ENCODE measurements at places on chromosomes 12 and 14.

GRCh38 chr14:99065551-99065950, 206.4 kb downstream of the BCL11B start:
- DNase-seq = no peak

GRCh38 chr14:99754141-99755067, 38.8 kb upstream of the EML1 start:
- DNase-seq = peak; percentile 36

DNA sequence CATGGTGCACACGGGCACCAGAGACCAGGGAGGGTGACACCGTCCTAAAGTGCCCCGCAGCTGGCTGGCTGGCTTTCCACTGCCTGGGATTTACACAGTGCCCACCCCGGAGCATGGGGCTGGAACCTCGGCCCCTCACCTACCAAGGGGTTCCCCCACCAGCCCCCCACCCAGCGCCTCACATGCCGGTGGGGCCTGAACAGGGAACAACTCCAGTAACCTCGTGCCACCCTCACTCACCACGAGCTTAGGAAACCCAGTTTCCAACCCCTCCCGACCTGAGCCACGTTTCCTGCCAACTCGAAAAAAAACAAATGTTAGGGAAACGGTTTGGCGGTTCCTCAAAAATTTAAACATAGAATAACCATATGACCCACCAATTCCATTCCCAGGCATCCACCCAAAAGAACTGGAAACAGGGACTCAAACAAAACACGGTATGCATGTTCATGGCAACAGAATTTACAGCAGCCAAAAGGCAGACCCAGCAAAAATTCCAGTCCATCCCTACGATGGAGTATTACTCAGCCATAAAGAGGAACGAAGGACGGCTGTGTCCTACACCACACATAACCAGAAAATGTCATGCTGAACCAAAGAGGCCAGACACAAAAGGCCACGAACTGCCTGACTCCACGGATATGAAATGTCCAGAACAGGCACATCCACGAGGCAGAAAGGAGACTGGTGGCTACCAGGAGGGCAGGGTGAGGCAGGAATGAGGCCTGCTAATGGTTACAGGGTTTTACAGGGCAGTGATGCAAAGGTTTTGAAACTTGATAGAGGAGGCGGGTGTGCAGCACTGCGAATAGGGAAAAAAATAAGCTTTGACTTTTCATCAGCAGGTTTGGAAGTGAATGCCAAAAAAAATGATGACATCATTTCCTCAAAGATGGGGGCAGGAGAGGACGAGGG, 68.9 kb downstream of the NCOR2 start:
- no peak for DNase-seq

DNA sequence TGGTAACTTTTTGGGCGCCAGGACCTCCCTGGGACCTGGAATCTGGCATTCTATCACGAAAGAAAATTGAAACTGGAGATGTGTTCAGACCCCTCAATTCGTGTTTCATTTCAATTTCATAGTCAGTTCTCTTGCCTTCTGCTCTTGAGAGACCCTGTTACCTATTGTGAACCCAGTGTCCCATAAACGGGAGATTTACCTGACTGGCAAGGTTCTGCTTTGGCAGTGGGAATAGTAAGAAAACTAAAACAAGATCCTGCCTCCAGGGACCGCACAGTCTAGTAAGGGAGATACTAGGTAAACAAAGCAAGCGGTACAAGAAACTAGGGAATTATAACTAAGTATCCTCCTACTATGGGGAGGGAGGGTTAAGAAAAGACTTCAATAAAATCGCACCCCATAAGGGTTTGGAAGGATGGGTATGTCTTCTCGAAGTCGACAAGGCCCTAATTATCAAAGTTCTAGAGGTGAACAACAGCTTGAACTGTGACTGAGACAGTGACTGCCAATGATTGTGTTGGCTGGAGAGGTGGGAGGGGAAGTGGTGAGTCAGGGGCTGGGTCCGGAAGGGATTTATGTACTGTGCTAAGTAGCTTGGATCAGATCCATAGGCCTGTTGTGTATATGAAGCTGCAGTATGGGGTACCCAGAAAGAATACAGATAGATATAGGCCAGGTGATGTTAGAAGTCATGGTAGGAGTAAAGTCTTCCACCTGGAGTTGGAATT, 754 bp downstream of the ACSS3 start:
- no peak for DNase-seq

DNA sequence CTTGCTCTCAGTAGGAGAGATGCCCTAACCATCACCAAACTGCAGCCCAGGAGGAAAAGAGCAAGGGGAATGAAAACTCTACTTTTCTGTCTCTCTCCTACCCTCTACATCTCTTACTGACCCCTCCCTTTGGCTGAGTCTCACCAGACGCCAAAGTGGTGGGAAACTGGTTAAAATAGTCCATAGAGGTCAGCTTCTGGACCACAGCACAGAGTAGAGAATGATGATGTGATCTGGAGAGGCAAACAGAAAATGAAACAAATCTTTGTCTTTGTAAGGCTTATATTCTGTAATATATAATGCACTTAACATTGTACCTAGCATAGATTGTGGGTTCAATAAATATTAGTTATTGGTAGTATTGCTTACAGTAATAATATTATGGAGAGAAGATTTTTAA, 81.0 kb upstream of the GARIN2 start:
- DNase-seq = no peak

DNA sequence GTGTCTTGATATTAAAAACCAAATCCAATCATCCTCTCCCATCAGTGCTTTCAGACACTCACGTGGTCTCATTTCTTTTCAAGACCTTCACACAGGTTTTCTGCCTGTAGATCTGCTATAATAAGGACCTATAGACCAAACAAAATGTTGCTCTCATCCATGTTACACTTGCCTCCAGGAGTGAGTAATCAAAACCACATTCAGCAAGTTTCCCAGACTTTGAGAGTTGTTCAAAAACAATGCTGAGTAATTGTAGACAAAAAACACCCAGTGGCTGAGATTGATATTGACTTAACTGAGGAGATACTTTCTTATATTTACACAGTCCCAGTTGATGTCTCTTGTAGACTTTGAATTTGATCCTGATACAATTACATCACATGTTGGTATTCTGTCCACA, 383.1 kb downstream of the TMEM132D start:
- DNase-seq = no peak

DNA sequence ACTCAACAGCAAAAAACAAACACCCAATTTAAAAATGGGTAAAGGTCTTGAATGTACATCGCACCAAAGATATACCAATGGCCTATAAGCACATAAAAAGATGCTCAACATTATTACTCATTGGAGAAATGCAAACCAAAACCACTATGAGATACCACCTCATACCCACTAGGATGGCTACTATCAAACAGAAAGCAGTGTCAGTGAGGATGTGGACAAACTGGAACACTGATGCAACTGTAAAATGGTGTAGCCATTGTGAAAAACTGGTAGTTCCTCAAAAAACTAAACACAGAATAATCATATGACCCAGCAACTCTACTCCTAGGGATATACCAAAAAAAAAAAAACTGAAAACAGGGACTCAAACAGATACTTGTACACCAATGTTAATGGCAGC, 49.3 kb downstream of the CDK17 start:
- no peak for DNase-seq
